ENCODE measurements at places on chromosomes 5 and 9.
A peak's percentile ranks its signal among the peaks of the same experiment; 100 is the strongest.

- no peaks in the 10 kb centered on the region for H3K4me1 ChIP-seq
- peak overlapping the region; percentile 74 for H3K27ac ChIP-seq
- no peak overlapping the region for H3K4me3 ChIP-seq
- H3K36me3 ChIP-seq = no peaks in the 10 kb centered on the region
These were observed 40.2 kb downstream of the NAIF1 start for GRCh38 chr9:128026773-128027541.

DNA sequence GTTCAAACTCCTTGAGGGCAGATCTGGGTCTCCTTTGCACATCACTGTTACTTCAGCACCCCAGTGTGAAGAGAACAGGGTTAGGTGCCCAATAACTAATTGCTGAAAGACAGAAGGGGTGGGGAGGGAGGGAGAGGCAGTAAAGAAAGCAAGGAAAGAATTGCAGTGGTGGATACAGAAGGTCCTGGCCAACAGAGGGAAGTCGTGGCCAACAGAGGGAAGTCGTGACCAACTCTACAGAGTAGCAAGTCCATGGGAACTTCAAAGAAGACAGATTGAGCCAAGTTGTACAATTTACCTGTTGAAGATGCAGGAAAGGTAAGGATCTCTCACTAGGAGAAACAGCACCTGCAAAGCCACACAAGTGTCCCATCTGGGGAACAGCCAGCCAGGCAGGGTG, 27.0 kb downstream of the CCNJL start:
- H3K27ac ChIP-seq = peak overlapping the region; percentile 75
- H3K4me3 ChIP-seq = no peak overlapping the region
- DNase-seq = no peak
- peaks cover 2% of the 10 kb centered on the region for H3K36me3 ChIP-seq
- H3K4me1 ChIP-seq = peaks cover 38% of the 10 kb centered on the region

- H3K27ac ChIP-seq = no peak overlapping the region
- no peaks in the 10 kb centered on the region for H3K27me3 ChIP-seq
- no peaks in the 10 kb centered on the region for H3K36me3 ChIP-seq
- DNase-seq = no peak
These were observed 405.8 kb upstream of the PTGER4 start for GRCh38 chr5:40273936-40274335.

DNA sequence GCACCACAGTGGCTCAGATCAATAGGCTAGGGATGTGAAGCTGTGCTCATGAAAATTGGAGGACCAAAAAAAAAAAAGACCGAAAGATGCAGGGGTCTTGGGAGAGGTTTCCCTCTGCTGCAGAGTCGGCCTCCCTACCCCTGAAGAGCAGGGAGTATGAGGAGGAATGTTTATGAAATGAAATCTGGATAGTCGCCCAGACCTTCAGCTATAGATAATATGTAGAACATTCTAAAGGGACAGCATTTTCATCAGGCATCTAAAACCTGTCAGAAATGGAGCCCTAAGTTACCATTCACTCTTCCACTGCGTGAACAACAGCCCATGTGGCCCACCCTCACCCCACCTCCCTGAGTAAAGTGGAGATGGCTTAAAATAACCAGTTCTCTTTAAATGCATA, 122.9 kb downstream of the TMEM174 start:
- H3K4me3 ChIP-seq = no peak overlapping the region
- no peak overlapping the region for H3K27ac ChIP-seq
- H3K27me3 ChIP-seq = peaks cover 67% of the 10 kb centered on the region
- H3K36me3 ChIP-seq = no peaks in the 10 kb centered on the region

DNA sequence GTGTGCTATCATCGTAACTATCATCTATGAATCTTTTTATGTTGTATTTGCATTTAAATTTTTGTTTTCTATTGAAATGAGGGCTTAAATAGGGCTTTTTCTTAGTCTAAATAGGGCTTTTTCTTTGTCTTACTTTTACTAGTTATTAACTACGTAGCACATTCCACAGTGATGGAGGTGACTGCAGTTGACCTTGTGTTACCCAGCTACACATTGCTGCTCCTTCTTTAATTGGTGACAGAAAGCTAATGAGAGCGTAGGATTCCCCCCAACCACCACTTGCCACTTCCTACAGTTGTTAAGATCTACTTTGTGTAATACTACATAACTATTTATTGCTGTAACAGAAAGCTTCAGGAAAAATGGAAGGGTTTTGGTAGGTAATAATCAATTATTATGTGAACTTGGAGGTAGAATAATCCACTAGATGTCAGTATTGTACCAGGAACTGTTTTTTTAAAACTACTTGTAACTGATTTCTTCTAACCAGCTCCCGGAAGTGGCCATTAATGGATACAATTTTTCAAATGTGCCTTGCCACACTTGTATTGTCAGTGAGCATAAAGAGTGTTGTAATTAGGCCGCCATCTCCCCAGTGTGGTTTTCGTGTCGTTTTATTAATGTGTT, 18.0 kb downstream of the MTRR start:
- DNase-seq = no peak
- H3K27me3 ChIP-seq = no peaks in the 10 kb centered on the region
- no peak overlapping the region for H3K27ac ChIP-seq
- H3K36me3 ChIP-seq = peaks cover 95% of the 10 kb centered on the region
- H3K4me3 ChIP-seq = no peak overlapping the region
